SHP77 (cell line): ENCODE measurements at places on chromosomes 6 and 20.

- no peak for DNase-seq
Measured at GRCh38 chr20:54084193-54084592, 13.8 kb upstream of the BCAS1 start.

DNA sequence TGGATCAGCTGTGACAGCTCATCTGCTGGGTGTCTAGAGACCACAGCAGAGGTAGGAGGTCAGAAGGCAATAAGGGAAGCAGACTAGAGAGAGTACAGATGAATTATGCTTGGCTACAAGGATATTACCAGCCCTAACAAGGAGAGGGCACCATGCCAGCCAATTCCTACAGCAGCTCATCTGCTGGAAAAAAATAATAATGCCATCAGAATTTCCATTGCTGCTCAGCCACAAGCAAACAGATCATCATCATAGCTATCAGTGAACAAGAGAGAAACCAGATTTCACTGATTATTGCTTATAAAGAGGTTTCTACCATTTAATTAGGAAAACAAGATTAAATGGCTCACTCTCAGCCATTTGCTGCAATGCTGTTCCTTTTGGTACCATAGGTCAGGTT, 66.5 kb downstream of the PSMG4 start:
- DNase-seq, result no peak

- DNase-seq, result no peak
Measured at GRCh38 chr6:51459958-51460357, 627.5 kb downstream of the PKHD1 start.

DNA sequence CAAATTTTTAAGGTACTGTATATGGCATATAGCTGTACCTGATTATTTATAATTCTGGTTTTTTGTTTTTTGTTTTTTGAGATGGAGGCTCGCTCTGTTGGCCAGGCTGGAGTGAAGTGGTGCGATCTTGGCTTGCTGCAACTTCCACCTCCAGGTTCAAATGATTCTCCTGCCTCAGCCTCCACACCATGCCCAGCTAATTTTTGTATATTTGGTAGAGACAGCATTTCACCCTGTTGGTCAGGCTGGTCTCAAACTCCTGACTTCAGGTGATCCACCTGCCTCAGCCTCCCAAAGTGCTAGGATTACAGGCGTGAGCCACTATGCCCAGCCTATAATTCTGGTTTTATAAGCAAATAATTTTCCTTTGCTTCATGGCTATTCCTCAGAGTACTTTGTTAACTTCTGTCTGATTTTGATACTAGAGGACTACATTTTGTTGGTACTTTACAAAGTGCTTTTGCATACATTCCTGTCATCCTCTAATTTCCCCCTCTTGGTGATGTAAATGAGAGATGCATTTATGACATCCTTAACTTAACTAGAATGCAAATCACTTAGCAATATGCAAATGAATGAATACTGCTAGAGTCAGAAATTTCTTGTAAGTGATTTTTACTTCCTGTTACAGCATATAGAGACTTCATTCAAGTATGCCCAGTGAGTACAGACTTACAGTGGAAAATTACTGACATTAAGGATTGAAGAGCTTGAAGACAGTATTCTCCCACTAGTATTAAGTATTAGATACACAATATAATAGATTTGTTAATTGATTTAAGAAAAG, 35.7 kb upstream of the ARID1B start:
- DNase-seq, result no peak

DNA sequence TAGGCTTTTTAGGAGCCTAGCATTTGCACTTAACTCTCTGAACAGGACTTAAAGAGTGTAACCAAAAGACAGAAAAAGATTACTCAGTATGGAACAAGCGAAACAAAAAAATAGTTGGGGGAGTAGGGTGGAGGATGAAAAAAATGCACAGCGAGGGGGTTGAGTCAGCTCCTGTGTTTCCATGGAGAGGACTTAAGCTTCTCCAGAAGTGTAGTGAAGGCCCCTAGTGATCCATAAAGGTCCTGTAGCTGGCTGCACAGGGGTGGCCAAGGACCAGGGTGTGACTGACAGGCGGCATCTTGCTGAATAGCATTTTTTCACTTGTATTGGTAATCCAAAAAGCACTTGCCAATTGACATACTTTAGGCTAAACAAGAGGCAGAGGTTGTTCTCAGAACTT, 533.9 kb downstream of the RFPL4B start:
- no peak for DNase-seq

GRCh38 chr20:61053889-61054288, 198.2 kb upstream of the CDH4 start:
- DNase-seq, result no peak
